Activated CD8-positive, alpha-beta memory T cell treated with anti-CD3 and anti-CD28 coated beads, Interleukin-2, amount 50 U/mL, for 48 hours (primary cell): ENCODE measurements at places on chromosomes 5 and 9.
A peak's percentile ranks its signal among the peaks of the same experiment; 100 is the strongest.

DNA sequence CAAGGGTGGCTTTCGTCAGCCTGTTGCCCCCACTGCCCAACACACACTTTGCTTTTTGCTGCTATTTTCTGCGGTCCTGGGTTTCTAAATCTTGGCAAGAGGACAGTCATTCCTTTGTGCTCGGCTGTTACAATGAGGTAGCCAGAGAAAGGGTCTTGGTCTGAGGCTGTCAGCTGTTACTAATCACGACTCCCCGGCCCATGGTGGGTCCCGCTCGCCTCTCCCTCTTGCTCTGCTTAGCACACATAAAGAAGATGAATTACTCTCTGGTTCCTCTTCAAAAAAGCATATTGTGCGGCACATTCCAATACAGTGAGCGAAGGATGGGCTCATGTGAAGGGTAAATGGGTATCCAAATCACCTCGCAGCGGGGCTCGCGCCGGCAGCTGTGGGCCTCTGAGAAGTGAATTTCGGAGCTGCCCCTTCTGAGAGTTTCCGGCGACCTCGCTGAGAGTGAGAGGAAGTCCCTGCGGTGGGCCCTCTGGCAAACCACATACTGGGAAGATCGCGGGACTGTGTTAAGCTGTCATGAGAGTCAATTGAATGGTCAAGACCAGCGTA, 56.0 kb downstream of the SLC1A3 start:
- DNase-seq, result no peak

- DNase-seq, result no peak
Observed at GRCh38 chr9:15522130-15522755, 11.5 kb upstream of the PSIP1 start.

- no peak for DNase-seq
Observed at GRCh38 chr5:69416699-69417098, 1.8 kb downstream of the MARVELD2 start.

DNA sequence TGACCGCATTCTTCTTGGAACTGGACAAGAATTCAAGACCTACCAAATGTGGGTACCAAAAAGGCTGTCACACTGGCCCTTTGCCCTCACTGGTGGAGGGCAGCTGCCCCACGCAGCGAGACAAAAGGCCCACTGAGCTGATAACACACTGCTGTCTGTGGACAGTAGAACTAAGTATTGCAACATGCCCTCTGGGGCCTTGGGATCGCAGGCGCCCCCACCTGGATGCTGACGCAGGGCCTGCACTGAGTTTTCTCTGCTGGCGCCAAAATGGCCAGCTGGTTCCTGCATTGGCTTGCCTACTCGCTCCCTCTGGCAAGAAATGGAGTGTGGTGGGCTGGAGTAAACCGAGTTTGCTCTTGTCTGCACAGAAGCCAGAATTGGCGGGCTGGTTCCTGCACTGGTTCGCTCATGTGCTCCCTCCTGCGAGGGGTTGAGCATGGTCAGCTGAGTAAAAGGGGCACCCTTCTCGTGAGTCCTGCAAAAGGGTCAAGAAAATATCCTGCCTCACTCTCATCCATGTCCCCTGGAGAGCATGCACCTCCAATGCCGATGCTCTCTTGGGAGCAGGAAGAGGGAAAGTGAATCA, 55.7 kb downstream of the NXNL2 start:
- DNase-seq, result no peak

DNA sequence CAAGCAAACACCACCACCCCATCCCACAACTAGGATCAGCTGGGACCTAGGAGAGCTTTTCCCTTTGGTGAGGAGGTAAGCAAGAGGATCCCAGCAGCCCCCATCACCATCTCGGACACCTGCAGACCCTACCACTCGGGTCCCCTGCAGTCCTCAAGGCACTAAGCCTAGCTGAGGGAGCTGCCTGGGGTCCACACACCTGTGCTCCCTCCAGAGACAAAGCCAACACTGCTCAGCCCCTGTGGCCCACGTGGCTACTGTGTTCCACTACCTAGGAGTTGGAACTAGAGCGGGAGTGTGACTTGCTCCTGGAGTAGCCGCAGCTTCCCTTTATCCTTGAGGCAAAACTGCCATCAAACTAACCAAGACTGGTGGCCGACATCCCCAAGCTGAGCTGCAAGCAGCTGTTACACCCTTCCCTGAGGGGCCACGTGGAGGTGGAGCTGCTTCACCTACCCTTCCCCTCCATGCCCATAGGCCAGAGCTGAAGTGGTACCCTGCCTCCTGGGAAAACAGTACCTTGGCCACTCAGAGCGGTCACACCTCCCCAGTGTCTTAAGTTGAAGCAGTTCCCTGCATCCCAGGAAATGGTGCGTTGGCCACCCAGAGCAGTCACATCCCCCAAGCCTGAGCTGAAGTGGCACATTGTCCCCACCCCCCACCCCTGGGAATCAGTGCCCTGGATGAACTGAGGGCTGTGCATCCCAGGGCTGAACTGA, 205.5 kb downstream of the CACNA1B start:
- DNase-seq, result peak; percentile 20

GRCh38 chr9:16010221-16010620, 457.4 kb downstream of the CCDC171 start:
- no peak for DNase-seq

DNA sequence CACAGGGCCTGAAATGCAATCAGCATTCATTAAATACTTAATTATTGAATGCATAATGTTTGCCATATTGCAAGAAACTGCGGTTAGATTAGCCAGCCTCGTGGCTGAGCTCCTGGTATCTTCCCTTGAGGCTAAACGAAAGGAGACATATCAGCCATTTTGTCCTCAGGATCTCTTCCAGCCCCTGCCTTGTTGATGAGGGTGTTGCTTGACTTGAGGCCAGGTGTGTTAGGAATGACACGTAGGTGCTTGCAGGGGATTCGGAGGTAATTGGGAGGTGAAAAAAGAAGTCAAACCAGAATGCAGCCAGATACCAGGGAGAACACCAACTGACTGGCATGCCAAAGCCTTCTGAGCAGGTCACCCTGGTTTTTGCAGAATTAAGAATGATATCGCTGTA, 12.5 kb downstream of the SH3RF2 start:
- DNase-seq, result no peak

GRCh38 chr5:165086465-165086864, 1581.0 kb downstream of the MAT2B start:
- no peak for DNase-seq

- no peak for DNase-seq
Observed at GRCh38 chr5:169631360-169631759, 5.7 kb upstream of the DOCK2 start.
